NB4 (cell line): ENCODE measurements at places on chromosomes 2 and 18.

DNA sequence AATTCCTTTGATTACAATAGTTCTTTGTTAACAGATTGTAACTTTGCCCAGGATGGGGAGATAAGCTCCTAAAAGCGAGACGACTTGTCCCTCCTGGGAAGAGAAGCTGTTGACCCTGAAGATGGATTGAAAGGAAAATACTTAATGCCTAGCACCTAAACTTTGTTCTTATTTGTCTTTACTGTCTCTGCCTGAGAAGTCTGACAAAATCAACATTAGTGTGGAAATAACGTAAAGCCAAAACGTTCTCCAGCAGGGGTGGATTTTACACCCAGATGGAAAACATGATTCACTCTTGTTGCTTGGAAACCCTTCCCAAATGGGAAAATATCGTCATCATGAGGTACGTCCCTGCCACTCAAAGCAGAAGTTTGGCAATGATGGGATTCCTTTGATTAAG, 450.1 kb downstream of the SLC4A3 start:
- DNase-seq: no peak

DNA sequence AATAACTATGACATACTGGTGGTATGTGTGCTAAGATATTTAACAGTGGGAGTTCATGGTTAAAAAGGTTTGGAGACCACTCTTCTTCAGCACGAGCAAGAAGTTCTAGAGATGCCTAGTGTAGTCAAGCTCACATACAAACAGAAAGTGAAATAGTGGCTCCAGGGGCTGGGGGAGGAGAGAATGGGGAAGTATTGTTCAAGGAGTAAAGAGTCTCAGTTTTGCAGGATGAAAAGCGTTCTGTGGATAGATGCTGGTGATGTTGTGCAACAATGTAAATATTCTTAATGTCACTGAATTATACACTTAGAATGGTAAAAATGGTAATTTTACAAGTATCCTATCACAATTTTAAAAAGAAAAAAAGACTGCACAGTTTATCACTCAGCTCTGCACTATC, 29.0 kb upstream of the EPAS1 start:
- DNase-seq: peak; percentile 59

GRCh38 chr2:47079515-47080412, 75.3 kb downstream of the STPG4 start:
- DNase-seq: no peak

GRCh38 chr2:75403991-75404428, 156.7 kb downstream of the EVA1A start:
- DNase-seq: peak; percentile 61

GRCh38 chr18:79429785-79430281, 34.1 kb downstream of the NFATC1 start:
- DNase-seq: peak; percentile 56

GRCh38 chr2:169222665-169223064, 139.7 kb downstream of the LRP2 start:
- DNase-seq: no peak

DNA sequence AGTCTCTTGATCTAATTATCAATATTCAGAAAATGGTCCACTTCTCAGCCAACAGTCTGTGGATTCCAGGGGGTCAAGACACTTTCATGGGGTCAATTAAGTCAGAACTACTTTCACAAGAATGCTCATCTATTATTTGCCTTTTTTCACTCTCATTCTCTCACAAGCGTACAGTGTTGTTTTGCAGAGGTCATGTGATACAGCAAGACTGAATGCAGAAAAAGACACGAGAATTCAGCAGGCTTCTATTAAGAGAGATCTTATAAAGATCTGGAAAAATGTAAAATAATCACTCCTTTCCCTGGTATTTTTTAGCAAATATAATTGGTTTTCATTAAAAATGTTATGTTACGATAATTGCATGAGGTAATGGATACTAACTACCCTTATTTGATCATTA, 8.7 kb downstream of the RPRD1A start:
- no peak for DNase-seq

DNA sequence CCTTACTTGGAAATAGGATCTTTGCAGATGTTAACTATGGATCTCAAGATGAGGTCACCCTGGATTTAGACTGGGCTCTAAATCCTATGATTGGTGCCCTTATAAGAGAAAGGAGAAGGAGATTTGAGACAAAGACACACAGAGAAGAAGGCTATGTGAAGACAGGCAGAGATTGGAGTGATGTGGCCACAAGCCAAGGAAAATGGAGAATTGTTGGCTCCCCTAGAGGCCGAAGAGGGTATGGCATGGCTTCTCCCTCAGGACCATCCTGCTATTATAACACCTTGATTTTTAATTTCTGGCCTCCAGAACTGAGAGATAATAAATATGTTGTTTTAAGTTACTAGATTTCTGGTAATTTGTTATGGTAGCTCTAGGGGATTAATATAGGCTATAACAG, 7.6 kb downstream of the CYBRD1 start:
- DNase-seq: peak; percentile 49

- no peak for DNase-seq
These were observed 56.6 kb upstream of the NOL4 start for GRCh38 chr18:34281290-34281689.

DNA sequence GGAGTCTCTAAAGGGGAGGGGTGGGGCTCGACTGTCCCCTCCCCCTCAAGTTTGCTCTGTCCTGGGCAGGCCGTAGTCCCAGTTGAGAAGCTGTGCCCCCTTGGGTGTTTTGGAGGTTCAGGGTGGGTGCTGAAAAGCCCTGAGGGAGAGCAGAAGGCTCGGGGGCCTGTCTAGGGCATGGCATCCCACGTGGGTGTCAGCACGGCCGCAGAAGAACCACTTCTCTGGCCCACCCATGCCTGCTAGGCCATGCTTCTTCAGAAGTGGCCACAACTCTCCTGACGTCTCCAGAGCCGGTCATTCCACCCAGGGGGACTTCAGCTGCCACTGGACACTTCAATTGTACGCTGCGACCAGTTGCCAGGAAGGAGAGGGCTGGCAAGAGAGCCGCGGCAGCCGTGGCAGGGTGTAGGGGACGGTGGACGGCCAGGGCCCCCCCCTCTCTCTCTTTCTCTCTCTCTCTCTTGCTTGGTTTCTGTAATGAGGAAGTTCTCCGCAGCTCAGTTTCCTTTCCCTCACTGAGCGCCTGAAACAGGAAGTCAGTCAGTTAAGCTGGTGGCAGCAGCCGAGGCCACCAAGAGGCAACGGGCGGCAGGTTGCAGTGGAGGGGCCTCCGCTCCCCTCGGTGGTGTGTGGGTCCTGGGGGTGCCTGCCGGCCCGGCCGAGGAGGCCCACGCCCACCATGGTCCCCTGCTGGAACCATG, at the start of gene INPP5D:
INPP5D (plus strand) TSS at position 546 of the 704 bp plus-strand sequence; CDS start at position 683, 137 bp downstream.
- peak; percentile 98 for DNase-seq

GRCh38 chr2:216349366-216349765, 22.9 kb downstream of the MARCHF4 start:
- DNase-seq: no peak

DNA sequence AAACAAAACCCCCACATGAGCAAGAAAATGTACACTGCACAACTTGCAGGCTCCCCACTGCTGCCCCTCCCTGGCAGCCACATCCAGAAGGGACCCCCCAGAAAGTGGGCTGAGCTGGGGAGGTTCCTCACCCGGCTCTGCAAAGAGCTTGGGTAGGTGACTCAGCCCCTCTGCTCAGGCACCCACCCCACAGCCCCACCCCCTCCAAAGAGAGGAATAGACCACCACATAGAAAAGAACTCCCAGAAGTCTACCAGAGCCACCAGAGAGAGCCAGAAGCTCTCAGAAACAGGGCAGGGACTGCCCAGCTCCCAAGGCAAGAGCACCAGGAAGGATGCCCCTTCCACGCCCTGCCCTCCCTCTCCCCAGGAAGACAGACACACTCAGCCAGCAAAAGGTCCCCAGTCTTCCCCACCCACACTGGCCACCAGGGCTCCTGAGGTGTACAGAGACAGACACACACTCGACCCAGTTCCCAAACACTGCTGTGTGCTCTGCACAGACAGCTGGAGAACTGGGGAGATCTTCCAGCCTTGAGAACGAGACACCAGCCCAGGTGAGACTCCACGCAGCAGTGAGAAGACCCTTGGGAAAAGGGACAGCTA, 28.2 kb downstream of the BIN1 start:
- DNase-seq: no peak
